ENCODE measurements at places on chromosomes 2 and 18. TPM values are rescaled to one million over a fixed set of nuclear protein-coding genes. Genes with fewer than 3 reads are reported as not detected.

The DSG1 gene
- total RNA-seq, result 0.55 TPM

The RAPGEF4 gene
- 198 TPM for total RNA-seq

GRCh38 chr18:50706651-50707050, 113.2 kb downstream of the MRO start:
- no peak for DNase-seq

DNA sequence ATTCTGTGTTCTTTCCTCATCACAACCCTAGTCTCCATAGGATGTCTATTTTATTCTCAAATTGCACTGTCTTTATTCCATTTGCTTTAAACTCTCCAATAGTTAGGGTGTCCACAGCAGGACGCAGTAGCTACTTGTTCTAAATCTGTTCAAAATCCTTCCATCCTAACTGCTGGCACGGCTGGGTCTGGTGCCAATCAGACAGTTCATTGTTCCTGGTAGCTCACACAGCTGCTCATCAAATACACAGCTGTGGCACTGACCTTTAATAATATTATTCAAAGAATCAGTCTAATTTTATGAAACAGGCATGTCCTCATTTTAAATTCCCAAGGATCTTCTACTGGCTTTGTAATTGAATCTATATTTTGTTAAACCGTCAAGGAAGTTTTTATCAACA, 59.7 kb upstream of the TMEFF2 start:
- DNase-seq, result peak; percentile 45

- DNase-seq, result no peak
Measured at GRCh38 chr2:206245265-206245672, 29.2 kb upstream of the ZDBF2 start.

- no peak for DNase-seq
Measured at GRCh38 chr2:236991874-236992273, 93.8 kb upstream of the COPS8 start.

DNA sequence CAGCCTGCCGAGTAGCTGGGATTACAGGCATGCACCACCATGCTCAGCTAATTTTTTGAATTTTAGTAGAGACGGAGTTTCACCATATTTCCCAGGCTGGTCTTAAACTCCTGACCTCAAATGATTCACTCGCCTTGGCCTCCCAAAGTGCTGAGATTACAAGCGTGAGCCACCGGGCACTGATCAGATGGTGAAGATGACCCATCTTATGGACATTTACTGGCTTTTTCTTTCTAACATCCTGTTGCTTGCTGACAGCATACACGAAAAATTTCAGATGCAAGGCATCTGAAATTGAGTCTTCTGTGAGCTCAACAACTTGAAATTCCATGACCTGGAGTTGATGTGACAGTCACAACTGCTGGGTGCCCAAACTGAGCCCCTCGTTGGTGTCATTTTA, 859.5 kb upstream of the CNTNAP5 start:
- no peak for DNase-seq

The PTPN18 gene
- 54.8 TPM for total RNA-seq

The FEV gene
- total RNA-seq, result 0.50 TPM

GRCh38 chr2:37720533-37721200, 49.2 kb upstream of the CDC42EP3 start:
- no peak for DNase-seq

- DNase-seq, result no peak
Measured at GRCh38 chr2:108707300-108707699, 12.0 kb upstream of the RANBP2 start.

DNA sequence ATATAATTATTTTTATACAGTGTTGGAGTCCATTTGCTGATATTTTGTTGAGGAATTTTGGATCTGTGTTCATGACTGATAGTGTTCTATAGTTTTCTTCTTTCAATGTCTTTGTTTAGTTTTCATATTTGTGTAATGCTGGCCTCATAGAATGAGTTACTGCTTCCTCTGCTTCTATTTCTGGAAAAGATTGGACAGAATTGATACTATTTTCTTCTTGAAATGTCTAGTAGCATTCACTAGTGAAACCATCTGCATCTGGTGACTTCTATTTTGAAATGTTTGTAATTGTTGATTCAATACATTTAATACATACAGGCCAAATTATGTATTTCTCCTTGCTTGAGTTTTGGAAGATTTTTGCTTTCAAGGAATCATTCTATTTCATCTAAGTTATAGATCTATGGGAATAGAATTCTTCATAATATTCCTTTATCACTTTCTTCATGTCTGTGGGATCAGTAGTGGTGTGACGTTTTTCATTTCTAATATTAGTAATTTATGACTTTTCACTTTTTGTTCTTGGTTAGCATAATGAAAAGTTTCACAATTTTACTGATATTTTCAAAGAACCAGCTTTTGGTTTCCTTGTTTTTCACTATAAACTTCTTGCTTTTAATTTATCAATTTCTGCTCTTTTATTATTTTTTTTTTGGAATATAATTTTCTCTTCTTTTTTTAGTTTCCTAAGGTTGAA, 509.9 kb upstream of the VRK2 start:
- DNase-seq, result no peak

GRCh38 chr18:22335731-22336198, 82.0 kb downstream of the CTAGE1 start:
- DNase-seq, result no peak

The IL36G gene
- total RNA-seq, result not detected

DNA sequence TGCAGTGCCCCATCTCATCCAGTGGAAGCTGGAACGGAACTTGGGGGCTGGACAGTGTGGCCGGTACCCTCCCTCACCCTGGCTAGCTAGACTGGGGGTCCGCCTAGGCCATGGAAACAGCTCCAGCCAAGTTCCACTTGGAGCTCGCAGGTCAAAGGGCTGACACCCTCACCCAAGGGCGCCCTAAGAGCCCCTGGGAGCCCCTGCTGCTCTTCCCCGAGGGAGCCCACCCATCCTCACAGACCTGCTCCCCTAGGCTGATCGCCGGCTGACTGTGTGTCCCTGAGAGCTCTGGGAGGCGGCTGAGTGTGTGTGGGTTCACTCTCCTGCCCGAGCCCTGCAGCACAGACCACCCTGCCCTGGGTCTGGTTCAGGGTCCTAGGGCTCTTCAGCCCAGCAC, 118.2 kb upstream of the OTOS start:
- DNase-seq, result no peak

- DNase-seq, result no peak
Measured at GRCh38 chr2:164705412-164706167, 84.3 kb upstream of the GRB14 start.

DNA sequence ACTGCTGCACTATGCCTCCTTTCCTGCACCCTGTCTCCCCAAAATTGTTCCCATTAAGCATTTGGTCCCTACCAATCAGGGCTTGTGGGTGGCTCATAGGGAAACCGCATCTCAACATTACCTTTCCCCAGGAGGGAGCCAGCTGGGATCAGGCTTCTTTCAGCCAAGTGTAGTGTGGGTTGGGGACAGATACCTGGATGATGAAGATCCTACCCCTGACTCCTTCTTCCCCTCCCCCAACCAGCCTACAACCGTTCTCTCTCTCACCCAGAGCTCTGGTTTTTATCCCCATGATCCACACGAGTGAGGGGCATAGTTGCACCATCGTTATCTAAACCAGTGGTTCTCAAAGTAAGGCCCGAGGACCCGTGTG, 40.0 kb downstream of the ACOXL start:
- DNase-seq, result no peak

The FBXO48 gene
- 2.8 TPM for total RNA-seq

GRCh38 chr18:40911582-40912254, 1043.3 kb upstream of the PIK3C3 start:
- DNase-seq, result no peak

The MYO7B gene
- total RNA-seq, result 0.28 TPM

DNA sequence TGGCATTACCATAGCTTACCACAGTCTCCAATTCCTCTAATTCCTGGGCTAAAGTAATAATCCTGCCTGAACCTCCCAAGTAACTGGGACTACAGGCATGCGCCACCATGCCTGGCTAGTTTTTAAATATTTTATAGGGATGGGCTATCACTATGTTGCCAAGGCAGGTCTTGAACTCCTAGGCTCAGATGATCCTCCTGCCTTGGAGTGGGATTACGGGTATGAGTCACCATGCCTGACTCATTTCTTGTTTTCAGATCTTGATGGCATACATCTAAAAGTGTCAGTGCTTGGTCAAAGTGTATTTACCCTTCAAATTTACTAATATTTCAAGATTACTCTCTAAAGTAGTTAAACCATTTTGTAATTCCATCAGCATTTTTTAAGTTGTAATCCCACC, 9.4 kb upstream of the SOCS6 start:
- no peak for DNase-seq

- DNase-seq, result no peak
Measured at GRCh38 chr18:77037567-77037966, 95.0 kb downstream of the MBP start.

The AKAIN1 gene
- total RNA-seq, result 3.7 TPM

GRCh38 chr2:214217599-214217998, 193.3 kb upstream of the VWC2L start:
- DNase-seq, result no peak

- no peak for DNase-seq
Measured at GRCh38 chr2:71619230-71619741, 165.9 kb downstream of the DYSF start.

GRCh38 chr2:240392084-240392947, 43.1 kb upstream of the GPC1 start:
- no peak for DNase-seq

DNA sequence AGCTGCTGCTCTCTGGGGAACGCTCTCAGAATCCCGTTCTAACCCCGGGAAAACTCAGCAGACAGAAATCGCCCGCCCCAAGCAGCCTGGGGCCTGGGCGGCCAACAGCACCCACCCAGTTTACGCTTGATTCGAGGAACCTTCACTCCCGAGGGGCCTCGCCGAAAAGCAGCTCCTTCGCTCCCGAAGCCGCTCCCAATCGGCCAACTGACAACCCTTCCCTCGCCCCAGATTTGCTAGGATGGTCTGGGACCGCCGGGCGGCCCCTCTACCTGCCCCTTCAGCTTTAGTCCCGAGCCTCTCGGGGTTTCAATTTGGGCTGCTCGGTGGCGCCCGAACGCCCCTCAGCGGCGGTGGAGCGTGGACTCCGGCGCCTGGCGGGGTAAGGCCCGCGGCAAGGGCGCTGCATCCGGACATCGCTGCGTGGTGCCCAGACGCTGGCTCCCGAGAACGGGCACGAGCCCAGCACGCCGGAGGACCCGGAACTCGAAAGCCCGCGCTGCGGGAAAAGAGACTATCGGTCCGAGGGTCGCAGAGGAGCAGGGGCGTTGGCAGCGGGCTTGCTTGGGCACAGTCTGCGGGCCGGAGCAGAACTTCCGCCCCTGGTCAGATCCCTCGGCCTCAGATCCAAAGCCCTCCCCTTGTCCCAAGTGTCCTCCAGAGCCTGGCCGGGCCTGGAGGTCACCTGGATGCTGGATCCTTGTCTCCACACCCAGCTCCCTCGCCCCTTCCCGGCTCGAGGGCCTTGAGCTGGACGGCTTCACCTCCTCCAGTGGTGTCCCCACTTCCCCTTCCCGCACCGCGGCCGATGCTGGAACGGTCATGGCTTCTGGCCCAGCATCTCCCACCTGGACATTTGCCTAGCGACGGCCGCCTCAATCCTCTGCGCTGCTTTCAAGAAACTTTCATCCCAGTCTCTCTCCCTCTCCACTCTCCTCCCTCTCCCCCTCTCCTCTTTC, 3.0 kb upstream of the OTX1 start:
- DNase-seq, result no peak

DNA sequence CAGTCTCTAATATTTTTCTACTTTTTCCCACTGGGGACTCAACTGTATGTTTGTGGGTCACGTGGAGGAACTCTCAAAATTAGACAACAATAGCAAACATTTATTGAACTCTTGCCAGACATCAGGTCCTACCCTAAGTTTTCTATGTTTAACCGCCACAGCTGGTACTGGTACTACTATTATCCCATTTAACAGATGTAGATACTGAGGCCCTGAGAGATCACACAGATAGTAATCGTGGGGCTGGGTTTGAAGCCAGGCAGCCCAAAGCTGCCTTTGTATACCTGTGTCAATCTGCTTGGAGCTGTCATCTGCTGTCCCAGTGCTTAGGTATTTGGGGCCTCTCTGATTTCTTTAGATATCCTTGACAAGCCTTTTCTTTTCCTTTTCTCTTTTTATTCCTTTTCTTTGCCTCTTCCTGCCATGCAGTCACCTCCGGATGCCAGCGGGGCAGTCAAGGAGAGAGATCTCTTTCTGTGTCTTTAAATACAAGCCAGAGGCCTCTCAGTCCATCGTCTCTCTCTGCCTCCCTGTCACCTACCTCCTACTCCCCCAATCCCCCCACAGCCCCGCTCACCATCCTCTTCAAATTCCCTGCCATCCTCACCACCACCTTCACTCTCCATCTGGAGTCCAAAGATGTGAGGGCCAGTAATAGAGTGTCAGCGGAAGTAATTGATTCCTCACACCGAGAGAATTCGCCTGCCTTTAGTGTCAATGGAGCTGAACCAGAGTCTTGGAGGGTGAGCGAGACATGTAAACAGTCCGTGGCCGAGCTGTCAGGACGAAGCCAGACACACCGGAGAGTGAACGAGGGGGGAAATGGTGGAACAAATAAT, 23.4 kb downstream of the NRP2 start:
- DNase-seq, result no peak

The GULP1 gene
- 27.2 TPM for total RNA-seq

DNA sequence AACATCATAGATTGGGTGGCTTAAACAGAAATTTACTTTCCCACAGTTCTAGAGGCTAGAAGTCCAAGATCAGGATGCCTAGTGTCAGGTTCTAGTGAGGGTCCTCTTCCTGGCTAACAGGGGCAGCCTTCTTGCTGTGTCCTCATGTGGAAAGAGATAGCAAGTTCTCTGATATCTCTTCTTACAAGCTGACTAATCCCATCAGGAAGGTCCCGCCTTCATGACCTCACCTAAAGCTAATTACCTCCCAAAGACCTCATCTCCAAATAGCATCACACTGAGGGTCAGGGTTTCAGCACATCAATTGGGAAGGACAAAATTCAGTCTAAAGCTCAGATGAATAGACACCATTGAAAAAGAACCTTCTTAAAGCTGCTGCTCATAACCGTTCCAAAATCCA, 22.9 kb downstream of the ACVR1 start:
- DNase-seq, result no peak

DNA sequence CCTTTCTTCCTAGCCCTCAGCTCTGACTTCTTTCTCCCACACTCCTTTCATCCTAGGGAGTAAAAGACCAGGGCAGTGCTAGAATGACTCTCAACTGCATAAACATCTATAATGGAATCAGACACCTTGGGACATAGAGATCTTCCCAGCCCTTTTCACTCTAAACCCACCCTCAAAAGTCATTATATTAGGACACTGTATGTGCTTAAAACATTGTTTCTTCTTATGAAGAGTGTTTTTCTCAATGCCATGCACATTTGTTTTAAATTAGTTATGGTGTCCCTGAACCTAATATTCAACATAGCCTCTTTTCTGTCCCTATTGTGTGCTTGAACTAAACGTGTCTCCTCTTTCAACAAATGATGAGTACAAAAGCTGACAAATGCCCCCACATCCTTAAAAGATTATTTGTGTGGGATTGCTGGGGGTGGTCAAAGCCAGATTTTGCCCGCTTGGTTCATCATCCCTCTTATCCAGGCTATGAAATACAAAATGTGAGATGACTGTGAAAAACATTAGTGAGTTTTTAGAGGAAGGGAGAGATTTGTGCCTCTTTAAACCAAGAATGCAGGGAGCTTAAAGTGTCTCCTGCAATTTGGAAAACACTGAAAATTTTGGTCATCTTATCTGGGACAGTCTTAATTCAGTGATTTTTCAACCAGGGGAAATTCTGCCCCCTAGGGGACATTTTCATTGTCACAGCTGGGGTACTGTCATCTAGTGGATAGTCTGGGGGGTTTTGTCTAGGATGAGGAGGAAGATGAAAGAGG, 29.0 kb downstream of the SERPINB5 start:
- no peak for DNase-seq

The ETAA1 gene
- total RNA-seq, result 7.4 TPM

- no peak for DNase-seq
Measured at GRCh38 chr2:217289907-217290280, 430.0 kb upstream of the TNP1 start.
